Suprapubic skin (tissue), 4 donors: ENCODE measurements at places on chromosomes 3 and 15. TPM values are rescaled to one million over a fixed set of nuclear protein-coding genes. Genes with fewer than 3 reads are reported as not detected.

The CORO2B gene
- total RNA-seq = 2.0 TPM

The GOLGA6L9 gene
- total RNA-seq = 4.7 TPM

The ANAPC13 gene
- 20.8 TPM for total RNA-seq

The CELF6 gene
- total RNA-seq = 0.79 TPM

The SI gene
- total RNA-seq = 0.08 TPM

The SLC6A1 gene
- 13.0 TPM for total RNA-seq

The MINDY4B gene
- not detected for total RNA-seq

The VEPH1 gene
- 9.3 TPM for total RNA-seq

The TIMP4 gene
- total RNA-seq = 21.1 TPM

The TM6SF1 gene
- 2.7 TPM for total RNA-seq

The FAM227B gene
- 8.0 TPM for total RNA-seq

The TMEM266 gene
- total RNA-seq = 1.4 TPM

DNA sequence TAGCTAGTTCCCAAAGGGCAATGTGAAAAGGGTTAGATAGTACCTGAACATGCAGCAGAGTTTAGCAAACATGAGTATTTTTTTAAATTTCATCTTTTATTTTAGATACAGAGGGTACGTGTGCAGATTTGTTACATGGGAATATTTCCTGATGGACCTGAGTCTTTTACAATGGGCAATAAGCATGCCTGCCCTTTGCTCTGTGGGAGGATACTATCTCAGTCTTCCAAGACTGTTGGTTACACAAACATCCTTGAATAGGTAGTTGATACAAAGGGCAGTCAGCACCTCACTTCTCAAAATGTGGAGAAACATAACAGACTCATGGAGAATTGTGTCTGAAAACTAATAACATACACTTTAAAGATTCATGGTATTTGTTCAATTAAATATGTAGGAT is 103.3 kb downstream of the GOLIM4 start:
- H3K4me1 ChIP-seq = no peaks in the 10 kb centered on the region
- H3K4me3 ChIP-seq = no peak overlapping the region
- no peaks in the 10 kb centered on the region for H3K36me3 ChIP-seq
- DNase-seq = no peak

GRCh38 chr3:47210863-47211405 is 47.0 kb upstream of the SETD2 start:
- no peaks in the 10 kb centered on the region for H3K36me3 ChIP-seq
- no peak overlapping the region for H3K4me3 ChIP-seq
- DNase-seq = no peak
- H3K27me3 ChIP-seq = no peaks in the 10 kb centered on the region
- no peak overlapping the region for H3K27ac ChIP-seq
- H3K4me1 ChIP-seq = no peaks in the 10 kb centered on the region

GRCh38 chr3:124492824-124493223 is 237.4 kb upstream of the UMPS start:
- H3K4me1 ChIP-seq = no peaks in the 10 kb centered on the region
- DNase-seq = no peak
- H3K27ac ChIP-seq = no peak overlapping the region
- no peak overlapping the region for H3K4me3 ChIP-seq
- H3K27me3 ChIP-seq = no peaks in the 10 kb centered on the region
- no peaks in the 10 kb centered on the region for H3K36me3 ChIP-seq

- H3K4me1 ChIP-seq = no peaks in the 10 kb centered on the region
- no peak for DNase-seq
- H3K27ac ChIP-seq = no peak overlapping the region
- peaks cover 99% of the 10 kb centered on the region for H3K36me3 ChIP-seq
- no peak overlapping the region for H3K4me3 ChIP-seq
These were observed 12.9 kb upstream of the CPNE9 start for GRCh38 chr3:9690451-9691450.

- no peak for DNase-seq
- peak overlapping the region; percentile 61 for H3K4me3 ChIP-seq
- H3K27ac ChIP-seq = peak overlapping the region; percentile 76
- no peaks in the 10 kb centered on the region for H3K36me3 ChIP-seq
These were observed 58.5 kb upstream of the FAM174B start for GRCh38 chr15:92714077-92714476.

- DNase-seq = peak; percentile 23
- H3K4me3 ChIP-seq = no peak overlapping the region
- peaks cover 3% of the 10 kb centered on the region for H3K36me3 ChIP-seq
- H3K27me3 ChIP-seq = no peaks in the 10 kb centered on the region
- H3K27ac ChIP-seq = no peak overlapping the region
These were observed 148.3 kb downstream of the DNAJB8 start for GRCh38 chr3:128318275-128318941.

DNA sequence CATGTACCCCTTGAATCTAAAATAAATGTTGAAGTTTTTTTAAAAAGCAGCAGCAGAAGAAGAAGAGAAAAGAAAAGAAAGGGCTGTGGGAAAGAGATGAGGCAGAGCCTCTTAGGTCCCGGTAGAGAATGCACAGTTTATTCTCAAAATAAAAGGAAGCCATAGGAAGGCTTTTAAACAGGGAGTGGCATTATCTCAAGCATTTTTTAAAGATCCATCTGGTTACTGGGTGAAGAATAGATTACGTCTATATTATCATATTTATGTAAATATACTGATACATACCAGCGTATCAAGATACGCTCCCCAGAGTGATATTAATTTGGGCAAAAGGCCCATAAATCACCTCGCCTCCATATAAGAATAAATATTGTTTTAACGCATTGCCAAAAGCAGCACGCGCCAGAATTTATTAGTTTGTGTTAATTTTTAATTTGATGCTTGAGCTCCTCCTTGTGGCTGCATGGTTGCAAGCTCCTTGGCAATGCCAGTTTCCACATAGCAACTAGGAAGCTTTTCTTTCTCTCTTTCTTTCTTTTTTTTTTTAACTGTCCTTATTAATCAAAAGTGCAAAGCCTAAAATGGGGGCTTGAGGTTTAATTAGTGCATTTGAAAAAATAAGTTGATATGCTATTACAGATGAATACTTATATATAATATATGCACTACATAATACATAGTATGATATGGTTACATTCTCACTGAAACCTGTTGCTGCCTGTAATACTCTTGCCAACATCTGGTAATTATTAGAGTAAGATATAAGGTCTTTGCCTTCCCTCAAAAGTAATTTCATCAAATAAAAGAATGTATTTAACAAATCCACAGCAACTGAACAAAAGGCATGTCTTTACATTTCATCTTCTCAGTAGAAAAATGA is 242.8 kb upstream of the UBE2E2 start:
- H3K4me3 ChIP-seq = no peak overlapping the region
- no peak overlapping the region for H3K27ac ChIP-seq
- H3K36me3 ChIP-seq = no peaks in the 10 kb centered on the region

GRCh38 chr3:147483578-147483977 is 74.4 kb downstream of the ZIC1 start:
- no peaks in the 10 kb centered on the region for H3K27me3 ChIP-seq
- H3K36me3 ChIP-seq = no peaks in the 10 kb centered on the region
- no peak overlapping the region for H3K4me3 ChIP-seq
- H3K27ac ChIP-seq = no peak overlapping the region
- DNase-seq = no peak

- H3K27me3 ChIP-seq = no peaks in the 10 kb centered on the region
- DNase-seq = no peak
- no peaks in the 10 kb centered on the region for H3K36me3 ChIP-seq
- no peak overlapping the region for H3K27ac ChIP-seq
These were observed 176.9 kb downstream of the FNDC3B start for GRCh38 chr3:172216267-172216666.

- no peaks in the 10 kb centered on the region for H3K27me3 ChIP-seq
- no peak overlapping the region for H3K4me3 ChIP-seq
- no peaks in the 10 kb centered on the region for H3K36me3 ChIP-seq
- H3K27ac ChIP-seq = peak overlapping the region; percentile 16
- DNase-seq = no peak
These were observed 29.0 kb downstream of the RASGRP1 start for GRCh38 chr15:38535491-38536200.

- peaks cover 60% of the 10 kb centered on the region for H3K36me3 ChIP-seq
- no peak overlapping the region for H3K4me3 ChIP-seq
- no peaks in the 10 kb centered on the region for H3K4me1 ChIP-seq
- no peak overlapping the region for H3K27ac ChIP-seq
- DNase-seq = no peak
These were observed 27.4 kb downstream of the ZXDC start for GRCh38 chr3:126448136-126448892.

GRCh38 chr3:55574671-55575070 is 87.6 kb upstream of the WNT5A start:
- H3K4me1 ChIP-seq = peaks cover 4% of the 10 kb centered on the region
- no peak overlapping the region for H3K27ac ChIP-seq
- no peak for DNase-seq
- H3K4me3 ChIP-seq = no peak overlapping the region

DNA sequence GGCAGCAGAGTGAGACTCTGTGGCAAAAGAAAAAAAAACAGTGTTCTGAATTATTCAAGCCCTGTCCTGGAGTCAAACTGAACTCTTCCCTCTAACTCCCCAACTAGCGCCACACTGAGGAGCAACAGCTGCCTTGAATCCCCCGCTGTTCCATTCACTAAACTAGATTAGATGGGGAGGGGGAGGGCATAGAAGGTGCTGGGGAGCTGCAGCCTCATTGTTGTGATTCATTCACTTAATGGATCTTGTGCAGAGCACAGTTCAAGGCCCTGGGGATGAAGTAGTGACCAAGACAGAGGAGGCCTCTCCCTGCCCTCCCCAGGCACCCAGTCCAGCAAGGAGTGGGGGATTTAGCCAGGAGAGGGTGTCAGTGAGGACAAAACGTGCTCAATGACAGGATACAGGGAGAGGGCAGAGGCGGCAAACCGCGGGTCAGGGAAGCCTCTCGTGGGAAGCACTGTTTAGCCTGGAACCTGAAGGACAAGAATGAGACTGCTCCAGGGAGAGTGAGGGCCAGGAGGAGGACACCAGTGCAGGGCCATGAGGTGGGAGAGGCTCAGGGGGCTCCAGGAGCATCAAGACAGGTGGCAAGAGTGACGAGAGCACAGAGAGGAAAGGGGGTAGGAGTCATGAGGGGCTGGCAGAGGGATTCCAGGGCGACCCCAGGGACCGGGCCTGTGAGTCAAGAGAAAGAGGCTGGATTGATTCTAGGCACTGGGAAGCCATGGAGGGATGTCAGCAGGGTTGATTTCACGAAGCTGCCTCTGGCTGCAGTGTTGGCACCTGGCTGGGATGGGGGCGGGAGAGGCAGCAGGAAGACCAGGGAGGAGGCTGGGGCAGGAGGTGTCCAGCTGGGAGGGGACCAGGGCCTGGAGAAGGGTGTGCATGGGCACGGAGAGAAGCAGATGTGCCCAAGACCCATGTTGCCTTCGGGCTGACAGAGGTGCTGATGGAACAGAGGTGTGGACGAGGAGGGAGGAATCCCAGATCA is 31.4 kb downstream of the ALS2CL start:
- no peak overlapping the region for H3K27ac ChIP-seq
- H3K36me3 ChIP-seq = no peaks in the 10 kb centered on the region
- no peaks in the 10 kb centered on the region for H3K27me3 ChIP-seq

DNA sequence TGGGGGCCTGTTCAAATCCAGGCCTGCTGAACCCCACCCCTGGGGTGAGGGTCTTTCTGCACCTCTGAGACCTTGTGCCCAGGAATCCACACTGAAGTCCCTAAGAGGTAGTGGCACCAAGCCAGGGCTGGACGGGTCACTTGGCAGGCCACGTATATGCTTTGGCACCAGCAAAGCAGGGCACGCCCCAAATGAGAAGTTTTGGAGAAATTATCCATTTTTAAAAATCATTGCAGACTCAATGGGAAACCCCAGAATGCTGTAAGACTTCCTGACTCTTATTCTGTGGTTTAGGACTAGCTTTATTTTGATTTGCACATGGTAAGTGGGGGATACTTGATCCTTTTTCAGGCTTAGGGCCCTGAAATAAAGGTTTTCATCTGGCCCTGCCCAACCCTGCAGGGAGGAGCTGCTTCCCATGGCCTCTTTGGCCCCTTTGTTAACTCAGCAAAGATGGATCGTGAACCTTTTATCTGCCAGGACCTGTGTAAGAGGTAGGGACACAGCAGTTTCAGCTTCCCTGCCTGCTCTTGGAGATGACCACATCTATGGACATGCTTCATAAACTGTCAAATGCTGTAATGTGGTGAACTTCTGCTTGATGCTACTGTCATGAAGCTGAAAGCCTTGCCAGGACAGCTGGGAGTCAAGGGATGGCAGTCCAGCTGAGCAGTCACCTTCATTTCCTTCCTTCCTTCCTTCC is 88.0 kb downstream of the HMG20A start:
- no peak overlapping the region for H3K4me3 ChIP-seq
- H3K27ac ChIP-seq = peak overlapping the region; percentile 88
- no peaks in the 10 kb centered on the region for H3K36me3 ChIP-seq
- DNase-seq = no peak
- H3K27me3 ChIP-seq = no peaks in the 10 kb centered on the region
- H3K4me1 ChIP-seq = peaks cover 41% of the 10 kb centered on the region

- no peak overlapping the region for H3K27ac ChIP-seq
- no peak overlapping the region for H3K4me3 ChIP-seq
- H3K4me1 ChIP-seq = peaks cover 8% of the 10 kb centered on the region
- H3K36me3 ChIP-seq = peaks cover 5% of the 10 kb centered on the region
- DNase-seq = no peak
These were observed 12.0 kb downstream of the C15orf40 start for GRCh38 chr15:82999426-82999825.

DNA sequence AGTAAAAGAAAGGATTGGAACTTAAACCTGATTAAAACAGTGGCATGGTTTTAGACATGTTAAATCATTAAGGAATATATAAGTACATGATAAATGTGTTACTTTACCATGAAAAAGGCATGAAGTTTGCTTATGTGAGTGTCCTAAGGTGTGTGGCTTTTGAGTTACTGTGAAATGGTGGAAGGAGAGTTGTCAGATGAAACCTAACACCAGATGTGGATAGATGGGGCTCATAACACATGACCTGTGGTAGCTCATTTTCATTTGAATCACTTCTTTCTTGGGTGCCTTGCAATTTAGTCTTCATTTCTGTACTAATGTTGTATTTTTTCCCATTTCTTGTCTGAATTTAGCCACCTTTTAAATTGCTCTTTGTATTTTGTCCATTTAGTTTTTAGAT is 13.0 kb downstream of the MEF2A start:
- H3K36me3 ChIP-seq = no peaks in the 10 kb centered on the region
- no peak overlapping the region for H3K4me3 ChIP-seq
- DNase-seq = no peak
- peaks cover 68% of the 10 kb centered on the region for H3K4me1 ChIP-seq

DNA sequence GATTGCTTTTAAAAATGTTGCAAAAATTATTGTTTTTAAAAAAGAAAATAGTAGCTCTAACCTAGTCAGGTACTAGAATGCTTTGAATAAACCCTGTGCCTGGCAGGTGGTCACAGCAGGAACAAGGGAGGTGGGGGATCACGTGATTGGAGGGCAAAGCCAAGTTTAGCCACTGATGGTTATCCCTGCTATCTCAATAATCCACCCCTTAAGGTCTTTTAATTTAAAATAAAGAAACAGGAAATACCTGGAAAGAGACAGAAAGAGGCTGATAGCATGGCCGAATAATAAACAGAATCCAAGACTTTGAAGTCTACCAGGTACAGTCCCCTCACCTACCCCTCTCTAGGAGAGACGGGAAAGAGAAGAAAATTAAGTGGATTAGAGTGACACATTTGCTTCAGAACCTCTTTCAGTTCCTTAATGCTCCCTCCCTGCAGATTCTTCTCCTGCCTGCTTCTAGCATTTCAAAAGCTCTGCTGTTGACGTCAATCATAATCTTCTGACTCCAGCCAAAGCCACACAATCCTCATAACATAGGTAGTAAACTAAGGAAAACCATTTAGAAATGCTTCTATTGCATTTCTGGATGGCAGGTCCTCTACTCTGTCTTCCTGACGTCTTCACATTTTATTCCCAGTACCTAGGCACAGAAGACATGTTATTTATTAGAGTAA is 303.4 kb upstream of the MME start:
- H3K4me1 ChIP-seq = no peaks in the 10 kb centered on the region
- H3K27me3 ChIP-seq = no peaks in the 10 kb centered on the region
- no peaks in the 10 kb centered on the region for H3K36me3 ChIP-seq
- no peak for DNase-seq
